ENCODE measurements at places on chromosomes 13 and 19.

DNA sequence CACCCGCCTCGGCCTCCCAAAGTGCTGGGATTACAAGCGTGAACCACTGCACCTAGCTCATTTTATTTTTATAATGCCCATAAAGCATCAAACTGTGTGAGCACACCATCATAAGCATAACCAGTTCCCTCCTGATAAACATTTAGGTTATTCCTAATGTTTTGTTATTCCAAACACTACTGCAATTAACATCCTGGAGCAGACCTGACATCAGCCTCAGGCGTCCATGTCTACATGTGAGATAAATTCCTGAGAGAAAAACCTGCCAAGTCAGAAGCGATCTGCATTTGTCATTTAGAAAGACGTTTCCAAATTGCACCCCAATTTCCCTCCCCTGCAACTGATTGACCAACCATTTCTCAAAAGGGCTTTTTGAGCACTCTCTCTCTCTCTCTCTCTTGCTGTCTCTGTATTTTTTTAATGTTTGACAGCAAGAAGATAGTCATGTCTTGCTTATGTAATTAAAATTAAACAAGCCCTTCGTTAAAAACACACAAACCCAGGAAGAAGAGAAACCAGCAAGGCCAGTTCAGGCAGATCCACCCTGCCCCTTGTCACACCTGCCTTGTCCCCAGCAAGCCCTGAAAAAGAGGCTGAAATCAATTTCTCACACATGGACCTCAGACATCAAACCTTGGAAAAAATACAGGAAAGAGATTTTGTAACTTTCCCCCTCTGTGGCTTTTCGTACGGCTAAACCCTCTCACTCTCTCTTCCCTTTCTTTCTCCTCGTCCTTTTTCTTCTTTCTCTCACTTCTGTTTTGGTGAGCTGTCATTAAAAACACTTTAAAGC, 9.9 kb downstream of the LYPD3 start:
- DNase-seq: no peak

- no peak for DNase-seq
Measured at GRCh38 chr13:113970810-113971470, 2.9 kb downstream of the C13orf46 start.

- DNase-seq: peak; percentile 48
Measured at GRCh38 chr19:55384131-55384919, at the start of gene TMEM238. Gene TMEM238 (minus strand): TSS chr19:55384292. CDS start chr19:55384259, 33 bp downstream.

DNA sequence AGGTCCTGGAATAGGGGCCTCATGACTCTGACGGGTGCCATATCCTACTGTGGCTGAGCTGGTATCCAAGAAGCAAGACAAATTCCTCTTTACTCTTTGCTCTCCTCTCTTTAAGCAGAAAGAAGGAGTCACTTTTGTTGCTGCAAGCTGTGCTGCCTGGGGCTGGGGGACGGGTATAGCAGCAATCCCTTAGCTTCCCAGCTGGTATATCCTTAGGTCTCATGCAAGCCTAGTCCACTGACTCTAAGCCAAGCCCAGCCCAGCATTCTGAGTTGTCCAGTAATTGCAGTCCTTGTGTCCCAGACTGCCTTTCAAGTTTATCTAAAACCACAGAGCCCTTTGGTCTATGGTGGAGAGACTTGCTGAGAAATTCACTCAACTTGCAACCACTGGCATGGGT, 893.0 kb upstream of the PRR20A start:
- DNase-seq: no peak

GRCh38 chr13:68597641-68598040, 1367.5 kb upstream of the PCDH9 start:
- no peak for DNase-seq

DNA sequence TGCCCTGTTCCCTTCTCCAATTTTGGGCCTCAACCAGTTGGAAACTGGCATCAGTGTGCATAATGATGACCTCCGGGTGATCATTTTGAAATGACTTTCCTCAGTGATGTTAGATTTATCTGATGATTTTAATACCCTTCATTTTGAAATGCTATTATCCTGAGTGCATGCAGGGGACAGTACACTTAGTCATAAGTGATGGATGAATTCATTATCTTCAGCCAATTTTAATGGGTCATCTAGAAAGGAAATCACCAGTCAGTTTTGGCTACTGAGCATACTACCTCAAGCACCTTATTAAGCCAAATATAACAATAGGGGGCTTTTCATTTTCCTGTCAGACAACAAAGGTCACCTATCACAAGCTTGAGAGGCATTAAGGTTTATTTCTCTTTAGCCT, 118.5 kb upstream of the MIR17HG start:
- DNase-seq: no peak

DNA sequence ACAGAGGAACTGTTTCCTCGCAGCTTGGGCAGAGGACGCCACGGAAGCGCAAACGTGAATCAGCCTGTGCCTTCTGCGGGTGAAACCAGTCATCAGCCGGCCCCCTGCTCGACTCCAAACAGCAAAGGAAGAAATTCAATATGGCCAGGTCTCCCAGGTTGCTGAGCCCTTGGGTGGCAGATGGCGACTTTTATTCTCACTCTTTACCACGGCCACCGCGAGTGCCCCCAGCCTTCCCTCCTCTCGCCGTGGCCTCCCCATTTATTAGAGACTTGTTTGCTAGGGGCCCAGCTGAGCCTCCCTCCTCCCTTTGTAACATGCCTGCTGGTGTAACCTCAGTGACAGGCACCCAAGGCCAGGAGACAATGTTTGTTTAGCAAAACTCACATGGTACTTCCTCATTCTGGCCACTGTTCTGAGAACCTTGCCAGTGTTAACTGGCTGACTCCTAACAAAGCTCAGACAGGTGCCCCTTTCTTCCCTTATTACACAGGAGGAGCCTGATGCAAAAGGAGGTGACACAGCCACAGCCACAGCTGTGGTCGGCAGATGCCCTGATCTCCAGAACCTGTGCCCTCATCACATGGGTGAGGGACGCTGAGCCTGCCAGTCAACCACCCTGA, 5.8 kb downstream of the RAB20 start:
- DNase-seq: no peak

Data from CD4-positive, alpha-beta T cell treated with Interleukin-12 subunit alpha and Interleukin-12 subunit beta, for 1 hour (primary cell).